ENCODE measurements at places on chromosomes 4 and X. TPM values are rescaled to one million over a fixed set of nuclear protein-coding genes. Genes with fewer than 3 reads are reported as not detected.

DNA sequence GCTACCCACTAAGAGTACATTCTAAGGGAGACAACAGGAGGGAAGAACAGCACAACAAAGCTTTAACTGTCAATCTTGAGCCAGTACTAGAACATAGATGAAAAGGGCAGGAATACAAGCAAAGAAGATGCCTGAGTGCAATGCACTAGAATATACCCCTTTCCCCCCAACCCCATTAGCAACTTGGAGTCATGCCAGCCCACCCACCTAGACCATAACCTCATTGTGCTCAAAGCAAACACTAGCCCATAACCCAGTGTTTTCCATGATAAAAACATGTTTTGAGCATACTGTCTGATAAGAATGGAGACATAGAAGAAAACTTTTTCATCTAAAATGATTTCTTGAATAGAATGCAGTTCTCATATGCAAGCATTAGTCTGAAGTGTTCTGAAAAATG is 183.2 kb downstream of the RAP1GDS1 start:
- no peak for DNase-seq
- H3K4me1 ChIP-seq: peaks cover 36% of the 10 kb centered on the region
- peaks cover 43% of the 10 kb centered on the region for H3K36me3 ChIP-seq
- no peak overlapping the region for H3K27ac ChIP-seq
- H3K4me3 ChIP-seq: no peak overlapping the region

DNA sequence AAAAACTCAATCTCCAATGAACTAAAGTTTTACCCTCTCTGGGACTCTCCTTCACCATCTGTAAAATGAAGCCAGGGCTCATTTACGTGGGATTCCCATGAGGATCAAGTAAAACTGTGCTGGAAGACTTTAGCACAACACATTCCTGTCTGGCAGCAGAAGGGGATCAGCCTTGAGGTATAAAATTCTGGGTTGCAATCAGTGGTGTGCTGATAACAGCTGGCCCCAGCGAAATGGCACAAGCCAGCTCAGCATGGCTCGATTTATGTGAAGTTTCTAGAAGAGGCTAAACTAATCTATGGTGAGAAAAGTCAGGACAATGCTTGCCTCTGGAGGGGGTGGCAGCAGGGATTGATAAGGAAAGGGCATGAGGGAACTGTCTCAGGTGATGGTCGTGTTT is 28.4 kb downstream of the ZNF630 start:
- no peak overlapping the region for H3K27ac ChIP-seq
- no peaks in the 10 kb centered on the region for H3K27me3 ChIP-seq

DNA sequence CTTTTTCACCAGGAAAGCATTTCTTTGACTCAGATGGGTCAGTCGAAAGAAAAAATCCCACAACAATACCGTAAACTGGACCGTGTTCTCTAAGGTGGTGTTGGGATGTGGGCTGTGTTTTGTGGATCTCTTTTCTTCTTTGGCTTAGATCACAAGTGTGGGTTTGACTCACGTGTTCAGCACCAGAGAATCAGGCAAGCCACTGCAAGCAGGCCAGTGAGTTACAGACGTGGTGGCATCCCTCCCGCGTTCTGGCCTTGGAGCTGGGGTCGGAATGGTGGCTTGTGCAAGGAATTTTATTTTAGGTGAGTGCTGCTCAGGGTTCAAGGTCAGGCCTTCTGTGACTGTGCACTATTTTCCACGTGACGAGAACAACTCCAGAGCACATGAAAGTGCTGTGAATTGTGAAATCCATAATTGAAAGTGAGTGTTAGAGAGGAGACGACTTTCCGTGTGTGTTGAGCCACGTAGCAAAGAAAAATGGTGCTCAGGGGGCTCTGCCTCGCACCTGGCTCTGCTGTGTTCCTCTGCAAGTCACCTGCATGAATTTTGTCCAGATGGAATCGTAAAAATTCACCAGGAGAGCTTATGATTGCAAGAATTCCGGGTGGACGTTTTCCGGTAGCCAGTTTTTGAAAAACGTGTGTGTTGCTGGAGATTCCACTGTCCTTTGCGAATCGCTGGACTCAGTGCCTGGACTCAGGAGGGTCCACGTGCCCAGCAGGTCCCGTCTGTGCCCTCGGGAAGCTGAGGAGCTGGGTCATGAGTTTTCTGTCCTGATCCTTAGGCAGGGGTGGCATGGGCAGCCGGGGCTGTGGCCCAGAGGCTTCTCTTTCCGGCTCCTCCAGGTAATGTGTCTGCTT is 33.6 kb upstream of the HGFAC start:
- no peak overlapping the region for H3K27ac ChIP-seq
- peak; percentile 63 for DNase-seq
- H3K4me1 ChIP-seq: no peaks in the 10 kb centered on the region
- no peaks in the 10 kb centered on the region for H3K36me3 ChIP-seq
- H3K4me3 ChIP-seq: no peak overlapping the region
- H3K27me3 ChIP-seq: no peaks in the 10 kb centered on the region

ART3 gene
- 1.1 TPM for total RNA-seq

VSIG1 gene
- 1.4 TPM for total RNA-seq

GLRA2 gene
- not detected for total RNA-seq

- no peak overlapping the region for H3K4me3 ChIP-seq
- DNase-seq: no peak
- H3K27ac ChIP-seq: peak overlapping the region; percentile 67
- no peaks in the 10 kb centered on the region for H3K36me3 ChIP-seq
- H3K4me1 ChIP-seq: no peaks in the 10 kb centered on the region
Observed at GRCh38 chr4:38785041-38785790, 2.4 kb upstream of the TLR10 start.

DNA sequence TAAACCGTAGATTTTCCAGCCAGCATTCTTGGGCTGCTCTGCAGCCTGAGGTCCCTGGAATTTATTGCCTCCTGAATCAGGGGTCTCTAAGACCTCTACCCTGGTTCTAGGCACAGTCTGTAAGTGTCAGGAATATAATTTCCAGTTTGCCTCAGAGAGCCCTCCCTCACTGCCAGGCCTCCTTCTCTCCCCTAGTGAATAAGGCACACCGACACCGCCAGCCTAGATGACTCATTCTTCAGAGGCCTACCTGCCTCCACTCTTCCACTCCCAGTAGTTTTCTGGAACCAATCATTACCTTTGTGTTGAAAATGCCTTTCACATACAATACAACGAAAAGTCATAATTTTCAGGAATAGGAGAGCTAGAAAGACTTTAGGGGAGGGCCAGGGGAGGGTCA is 50.3 kb upstream of the ARHGEF9 start:
- H3K27ac ChIP-seq: no peak overlapping the region
- H3K4me1 ChIP-seq: no peaks in the 10 kb centered on the region
- no peaks in the 10 kb centered on the region for H3K27me3 ChIP-seq
- no peak for DNase-seq
- H3K36me3 ChIP-seq: no peaks in the 10 kb centered on the region

DNA sequence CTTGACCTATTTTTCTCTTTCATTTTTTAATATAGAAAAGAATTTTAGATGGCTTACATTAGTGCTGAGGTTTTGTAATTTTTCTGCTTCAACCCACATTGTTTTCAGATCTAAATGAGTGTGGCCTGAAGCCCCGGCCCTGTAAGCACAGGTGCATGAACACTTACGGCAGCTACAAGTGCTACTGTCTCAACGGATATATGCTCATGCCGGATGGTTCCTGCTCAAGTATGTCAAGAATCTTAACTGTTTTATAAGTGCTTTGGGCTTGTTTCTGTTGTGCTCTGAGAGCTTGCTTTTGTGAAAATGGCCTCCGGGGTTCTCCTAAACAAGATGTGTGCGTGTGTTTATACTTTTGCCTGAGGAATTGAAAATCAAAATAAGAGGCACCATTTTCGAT is 41.6 kb downstream of the NPNT start:
- no peak overlapping the region for H3K27ac ChIP-seq
- H3K36me3 ChIP-seq: no peaks in the 10 kb centered on the region
- no peaks in the 10 kb centered on the region for H3K4me1 ChIP-seq
- H3K4me3 ChIP-seq: no peak overlapping the region
- no peak for DNase-seq

DNA sequence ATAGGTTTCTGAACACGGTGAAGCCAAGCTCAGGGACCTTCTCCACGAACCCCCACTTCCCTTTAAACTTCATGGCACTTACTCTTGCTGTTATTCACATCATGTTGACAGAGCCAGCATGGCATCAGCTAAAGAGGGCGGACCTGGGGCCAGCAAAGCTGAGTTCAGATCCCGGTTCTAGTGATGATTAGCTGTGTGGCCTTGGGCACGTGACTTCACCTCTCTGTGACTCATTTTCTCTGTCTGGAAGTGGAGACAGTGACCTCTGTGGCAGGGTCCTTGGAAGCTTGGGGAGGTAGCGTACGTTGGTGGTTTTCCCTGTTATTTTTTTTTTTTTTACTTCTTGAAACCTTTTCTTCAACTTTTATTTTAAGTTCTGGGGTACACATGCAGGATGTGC is 13.4 kb downstream of the EVC start:
- no peak for DNase-seq
- no peak overlapping the region for H3K27ac ChIP-seq
- H3K4me3 ChIP-seq: no peak overlapping the region
- no peaks in the 10 kb centered on the region for H3K4me1 ChIP-seq
- no peaks in the 10 kb centered on the region for H3K36me3 ChIP-seq

DNA sequence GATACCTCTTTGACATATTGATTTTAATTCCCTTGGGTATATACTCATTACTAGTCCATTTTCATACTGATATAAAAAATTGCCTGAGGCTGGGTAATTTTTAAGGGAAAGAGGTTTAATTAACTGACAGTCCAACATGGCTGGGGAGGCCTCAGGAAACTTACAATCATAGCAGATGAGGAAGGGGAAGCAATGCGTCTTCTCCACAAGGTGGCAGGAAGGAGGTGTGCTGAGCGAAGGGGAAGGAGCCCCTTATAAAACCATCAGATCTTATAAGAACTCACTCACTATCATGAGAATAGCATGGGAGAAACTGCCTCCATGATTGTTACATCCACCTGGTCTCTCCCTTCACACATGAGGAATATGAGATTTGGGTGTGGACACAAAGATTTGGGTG is 42.4 kb downstream of the MSX1 start:
- DNase-seq: no peak
- no peaks in the 10 kb centered on the region for H3K36me3 ChIP-seq
- no peak overlapping the region for H3K4me3 ChIP-seq
- H3K4me1 ChIP-seq: no peaks in the 10 kb centered on the region

CNKSR2 gene
- total RNA-seq: 6.7 TPM

DNA sequence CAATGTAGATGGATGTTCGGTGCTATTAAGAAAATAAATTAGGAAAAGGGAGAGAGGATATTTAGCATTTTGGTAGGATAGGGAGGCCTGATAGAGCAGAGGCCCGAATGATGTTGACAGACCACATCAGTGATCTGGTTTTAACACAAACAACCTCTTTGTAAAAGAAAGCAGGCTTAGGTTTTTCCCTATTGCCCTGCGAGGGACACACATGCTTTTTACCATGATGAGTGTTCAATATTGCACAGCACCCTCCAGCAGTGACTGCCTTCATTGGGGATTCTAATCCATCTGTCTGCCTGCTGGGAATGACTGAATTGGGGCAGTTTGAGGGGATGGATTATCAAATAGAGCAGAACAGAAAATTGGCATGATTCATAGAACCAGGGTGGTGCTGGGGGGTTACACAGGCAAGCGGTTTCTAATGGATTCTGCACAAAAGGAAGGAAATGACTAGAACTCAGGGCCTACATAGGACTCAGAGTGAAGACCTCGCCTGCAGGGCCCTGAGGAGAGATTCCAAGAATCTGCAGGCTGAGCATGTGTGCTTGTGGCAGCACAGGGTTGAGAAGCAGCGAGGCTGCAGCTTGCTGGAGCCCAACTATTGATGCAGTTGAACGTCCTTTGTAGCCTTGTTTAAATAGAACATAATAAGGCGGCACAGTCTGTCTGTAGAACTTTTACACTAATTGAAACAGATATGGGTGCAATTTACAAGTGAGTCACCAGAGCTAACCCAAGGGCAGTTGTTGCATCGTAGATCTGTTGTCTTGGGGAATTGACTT is 58.0 kb downstream of the RHOH start:
- H3K4me1 ChIP-seq: peaks cover 11% of the 10 kb centered on the region
- no peaks in the 10 kb centered on the region for H3K27me3 ChIP-seq
- H3K4me3 ChIP-seq: no peak overlapping the region
- H3K27ac ChIP-seq: no peak overlapping the region

SASH3 gene
- total RNA-seq: 147 TPM

SUV39H1 gene
- total RNA-seq: 7.4 TPM

DNA sequence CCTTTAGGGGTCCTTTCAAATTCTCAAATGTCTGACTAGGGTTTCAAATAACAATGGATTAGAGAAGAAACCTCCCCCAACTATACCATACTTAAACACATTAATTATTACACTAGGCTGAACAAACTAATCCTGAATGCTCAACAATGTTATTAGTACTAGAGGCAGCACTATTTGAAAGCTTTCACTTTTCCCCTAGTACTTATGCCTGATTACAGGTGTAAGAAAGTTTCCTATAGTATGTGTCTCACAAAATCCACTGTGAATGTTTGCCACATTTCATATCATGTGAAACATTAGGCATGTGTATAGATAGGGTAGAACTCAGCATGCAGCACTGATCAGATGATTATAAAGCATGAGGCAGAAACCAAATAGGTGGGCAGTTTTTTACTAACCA is 336.2 kb downstream of the ZNF674 start:
- no peak for DNase-seq
- H3K36me3 ChIP-seq: no peaks in the 10 kb centered on the region
- no peak overlapping the region for H3K27ac ChIP-seq

- no peaks in the 10 kb centered on the region for H3K4me1 ChIP-seq
- H3K27ac ChIP-seq: no peak overlapping the region
- no peak for DNase-seq
Observed at GRCh38 chrX:23720117-23720677, 22.9 kb downstream of the ACOT9 start.

GRCh38 chr4:76716020-76716419 is 181.9 kb downstream of the SOWAHB start:
- H3K4me3 ChIP-seq: no peak overlapping the region
- no peaks in the 10 kb centered on the region for H3K4me1 ChIP-seq
- H3K27ac ChIP-seq: peak overlapping the region; percentile 39
- H3K27me3 ChIP-seq: no peaks in the 10 kb centered on the region
- no peaks in the 10 kb centered on the region for H3K36me3 ChIP-seq

CYLC1 gene
- total RNA-seq: not detected

NMU gene
- total RNA-seq: not detected

SLBP gene
- total RNA-seq: 29.5 TPM

GRCh38 chrX:49934729-49935128 is 12.3 kb downstream of the CLCN5 start:
- H3K4me1 ChIP-seq: no peaks in the 10 kb centered on the region
- no peaks in the 10 kb centered on the region for H3K27me3 ChIP-seq
- no peak for DNase-seq
- no peak overlapping the region for H3K27ac ChIP-seq

GRCh38 chr4:10295301-10295700 is 161.9 kb downstream of the ZNF518B start:
- H3K27me3 ChIP-seq: peaks cover 4% of the 10 kb centered on the region
- H3K4me3 ChIP-seq: no peak overlapping the region
- H3K27ac ChIP-seq: no peak overlapping the region
- no peaks in the 10 kb centered on the region for H3K4me1 ChIP-seq
- DNase-seq: no peak
- no peaks in the 10 kb centered on the region for H3K36me3 ChIP-seq

- no peaks in the 10 kb centered on the region for H3K27me3 ChIP-seq
- no peaks in the 10 kb centered on the region for H3K4me1 ChIP-seq
- no peak overlapping the region for H3K27ac ChIP-seq
- H3K36me3 ChIP-seq: no peaks in the 10 kb centered on the region
Observed at GRCh38 chr4:187127456-187127855, 403.8 kb upstream of the FAT1 start.

USP17L28 gene
- total RNA-seq: not detected
